ENCODE measurements at places on chromosomes 7 and 10. TPM values are rescaled to one million over a fixed set of nuclear protein-coding genes. Genes with fewer than 3 reads are reported as not detected.

SFRP4 gene
- 151 TPM for total RNA-seq

CALML3 gene
- total RNA-seq, result not detected

TRPV5 gene
- total RNA-seq, result not detected

FEZF1 gene
- total RNA-seq, result not detected

IL15RA gene
- total RNA-seq, result 1.2 TPM

ZNF518A gene
- total RNA-seq, result 15.6 TPM

CLRN3 gene
- total RNA-seq, result not detected

AMPH gene
- 4.4 TPM for total RNA-seq

SAMD9L gene
- total RNA-seq, result 17.7 TPM

GRID1 gene
- not detected for total RNA-seq

DNA sequence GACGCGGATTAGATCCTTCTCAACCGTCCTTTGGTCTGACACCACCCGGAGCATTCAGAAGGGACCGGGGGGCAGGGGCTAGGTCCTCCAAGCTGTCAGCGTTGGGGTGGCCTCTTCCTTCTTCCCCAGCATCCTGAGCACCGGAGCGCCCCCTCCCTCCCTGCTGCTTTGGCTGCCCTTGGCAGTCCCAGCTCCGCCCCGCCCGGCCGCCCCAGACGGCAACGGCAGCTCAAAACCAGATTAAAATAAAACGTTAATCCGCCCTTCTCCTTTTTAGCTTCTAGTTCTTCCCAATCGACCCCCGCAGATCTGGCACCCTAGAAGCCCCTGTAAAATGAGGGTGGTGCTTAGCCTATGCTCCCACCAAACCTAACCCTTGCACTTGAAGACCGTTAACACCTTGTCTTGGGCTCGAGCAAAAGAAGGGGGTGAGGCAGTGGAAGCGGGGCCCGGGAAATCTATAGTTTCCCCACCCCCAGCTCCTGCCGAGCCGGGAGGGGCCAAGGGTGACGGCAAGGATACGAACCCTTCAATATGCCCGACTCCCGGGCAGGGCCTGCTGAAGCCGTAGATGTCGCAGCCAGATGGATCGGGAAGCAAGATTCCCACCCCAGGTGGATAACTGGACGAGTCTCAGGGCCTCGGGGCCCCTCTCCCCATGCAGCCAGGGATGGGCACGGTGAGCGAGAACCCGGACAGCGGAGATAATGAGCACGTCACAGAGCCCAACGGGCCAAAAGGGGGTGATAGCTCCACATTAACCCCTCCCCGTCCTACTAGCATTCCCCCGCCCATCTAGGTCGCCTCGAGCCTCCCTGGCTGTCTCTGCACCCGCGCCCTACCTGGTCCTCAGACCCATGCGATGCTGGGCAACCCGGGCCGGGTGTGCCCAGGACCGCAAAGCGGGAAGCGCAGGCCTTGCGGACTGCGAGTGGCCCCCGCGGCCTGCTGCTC, 169.7 kb downstream of the NRF1 start:
- no peaks in the 10 kb centered on the region for H3K36me3 ChIP-seq
- H3K27ac ChIP-seq, result no peak overlapping the region
- H3K27me3 ChIP-seq, result peaks cover 92% of the 10 kb centered on the region
- no peak overlapping the region for H3K4me3 ChIP-seq
- peak; percentile 90 for DNase-seq
- no peaks in the 10 kb centered on the region for H3K4me1 ChIP-seq

GRCh38 chr7:22419488-22419887, 62.5 kb upstream of the RAPGEF5 start:
- no peaks in the 10 kb centered on the region for H3K27me3 ChIP-seq
- no peaks in the 10 kb centered on the region for H3K4me1 ChIP-seq
- no peak overlapping the region for H3K27ac ChIP-seq
- no peak for DNase-seq
- H3K36me3 ChIP-seq, result peaks cover 9% of the 10 kb centered on the region

- no peaks in the 10 kb centered on the region for H3K4me1 ChIP-seq
- no peak overlapping the region for H3K4me3 ChIP-seq
- no peak overlapping the region for H3K27ac ChIP-seq
- no peaks in the 10 kb centered on the region for H3K27me3 ChIP-seq
- no peak for DNase-seq
- H3K36me3 ChIP-seq, result peaks cover 10% of the 10 kb centered on the region
These were observed 15.1 kb downstream of the NUDT1 start for GRCh38 chr7:2257046-2257551.

GRCh38 chr10:49050366-49050765, 65.0 kb downstream of the VSTM4 start:
- no peak overlapping the region for H3K4me3 ChIP-seq
- DNase-seq, result peak; percentile 80
- H3K4me1 ChIP-seq, result peaks cover 5% of the 10 kb centered on the region
- H3K27ac ChIP-seq, result no peak overlapping the region
- H3K27me3 ChIP-seq, result no peaks in the 10 kb centered on the region

DNA sequence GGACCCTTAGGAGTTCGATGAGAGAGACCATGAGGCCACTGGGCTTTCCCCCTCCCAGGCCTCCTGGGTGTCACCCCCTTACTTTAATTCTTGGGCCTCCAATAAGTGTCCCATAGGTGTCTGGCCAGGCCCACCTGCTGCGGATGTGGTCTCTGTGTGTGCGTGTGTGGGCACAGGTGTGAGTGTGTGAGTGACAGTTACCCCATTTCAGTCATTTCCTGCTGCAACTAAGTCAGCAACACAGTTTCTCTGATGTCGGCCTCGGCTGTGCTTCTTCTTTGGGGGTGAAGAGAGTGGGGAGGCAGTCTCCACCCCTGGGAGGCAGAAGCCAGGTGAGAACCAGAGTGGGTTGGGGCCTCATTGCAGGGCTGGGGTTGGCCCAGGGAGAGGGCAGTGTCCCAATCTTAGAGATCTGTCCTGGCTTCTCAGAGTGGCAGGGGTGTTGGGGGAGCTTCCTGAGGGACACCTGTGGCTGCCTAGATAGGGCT, 1.5 kb downstream of the PVRIG start:
- H3K36me3 ChIP-seq, result no peaks in the 10 kb centered on the region
- no peak for DNase-seq
- no peaks in the 10 kb centered on the region for H3K4me1 ChIP-seq
- no peak overlapping the region for H3K27ac ChIP-seq
- H3K4me3 ChIP-seq, result no peak overlapping the region

DNA sequence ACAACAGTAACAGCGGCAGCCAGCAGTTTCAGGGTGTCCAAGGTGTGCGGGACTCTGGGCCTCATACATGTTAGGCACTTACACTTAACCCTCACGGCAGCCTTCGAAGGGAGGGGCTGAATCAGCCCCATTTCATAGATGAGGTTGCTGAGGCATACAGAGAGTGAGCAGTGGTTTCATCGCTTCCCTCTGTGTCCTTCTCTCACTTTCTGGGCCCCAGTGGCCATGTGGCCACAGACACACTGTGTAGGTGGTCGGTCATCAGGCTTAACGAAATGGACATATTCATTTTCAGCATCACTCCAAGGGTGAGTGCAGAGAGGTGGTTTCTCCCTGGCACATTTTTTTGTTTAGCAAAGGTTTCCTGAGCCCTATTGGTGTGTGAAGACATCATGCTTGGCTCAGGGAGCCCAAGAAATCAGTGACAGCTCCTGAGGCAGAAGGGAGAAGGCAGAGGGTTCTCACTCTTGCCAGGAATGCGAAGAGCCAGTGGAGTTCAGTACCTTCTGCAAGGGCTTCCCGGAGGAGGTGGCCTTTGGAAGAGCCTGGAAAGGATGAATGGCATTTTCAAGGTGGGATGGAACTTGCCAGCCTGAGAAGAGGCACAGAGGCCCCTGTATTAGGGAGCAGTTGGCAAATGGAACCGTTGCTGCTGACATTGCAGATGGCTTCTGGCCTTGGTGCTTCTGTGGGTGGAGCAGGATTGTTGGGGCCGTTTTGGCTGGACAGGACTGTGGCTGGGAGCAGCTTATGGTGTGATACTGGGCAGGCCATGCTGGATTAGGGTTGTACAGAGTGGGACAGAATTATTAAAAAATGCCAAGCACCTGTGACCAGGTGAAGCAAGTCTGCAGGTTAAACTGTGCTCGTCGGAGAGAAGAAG, 61.7 kb upstream of the PPIF start:
- H3K27me3 ChIP-seq, result no peaks in the 10 kb centered on the region
- H3K36me3 ChIP-seq, result peaks cover 82% of the 10 kb centered on the region
- H3K4me1 ChIP-seq, result peaks cover 23% of the 10 kb centered on the region
- H3K27ac ChIP-seq, result peak overlapping the region; percentile 84

DNA sequence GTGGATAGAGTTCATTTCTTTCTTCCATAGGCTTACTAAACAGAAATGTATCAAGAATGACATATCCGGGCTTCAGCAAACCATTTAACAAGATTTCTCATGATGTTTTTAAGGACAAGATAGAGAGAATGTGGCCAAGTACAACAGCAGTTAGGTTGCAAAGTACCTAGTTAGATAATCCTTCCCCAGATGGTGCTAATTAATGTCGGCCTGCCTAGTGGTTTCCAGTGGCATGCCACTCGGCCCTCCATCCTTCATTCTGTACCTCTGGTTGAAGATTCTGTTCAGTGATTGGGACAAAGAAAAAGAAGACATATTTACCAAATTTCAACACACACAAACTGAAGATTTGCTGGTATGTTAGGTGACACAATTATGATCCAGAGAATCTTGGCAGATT, 212.1 kb downstream of the MACC1 start:
- no peak for DNase-seq
- H3K4me1 ChIP-seq, result no peaks in the 10 kb centered on the region
- H3K4me3 ChIP-seq, result no peak overlapping the region
- no peaks in the 10 kb centered on the region for H3K36me3 ChIP-seq
- no peaks in the 10 kb centered on the region for H3K27me3 ChIP-seq
- no peak overlapping the region for H3K27ac ChIP-seq

- DNase-seq, result no peak
- H3K27ac ChIP-seq, result no peak overlapping the region
- H3K27me3 ChIP-seq, result peaks cover 7% of the 10 kb centered on the region
- no peaks in the 10 kb centered on the region for H3K36me3 ChIP-seq
These were observed 53.2 kb downstream of the WDFY4 start for GRCh38 chr10:48737886-48738285.

- H3K36me3 ChIP-seq, result no peaks in the 10 kb centered on the region
- H3K27me3 ChIP-seq, result no peaks in the 10 kb centered on the region
- H3K4me3 ChIP-seq, result no peak overlapping the region
- no peak for DNase-seq
These were observed 31.1 kb upstream of the MSMB start for GRCh38 chr10:46077141-46077554.

DNA sequence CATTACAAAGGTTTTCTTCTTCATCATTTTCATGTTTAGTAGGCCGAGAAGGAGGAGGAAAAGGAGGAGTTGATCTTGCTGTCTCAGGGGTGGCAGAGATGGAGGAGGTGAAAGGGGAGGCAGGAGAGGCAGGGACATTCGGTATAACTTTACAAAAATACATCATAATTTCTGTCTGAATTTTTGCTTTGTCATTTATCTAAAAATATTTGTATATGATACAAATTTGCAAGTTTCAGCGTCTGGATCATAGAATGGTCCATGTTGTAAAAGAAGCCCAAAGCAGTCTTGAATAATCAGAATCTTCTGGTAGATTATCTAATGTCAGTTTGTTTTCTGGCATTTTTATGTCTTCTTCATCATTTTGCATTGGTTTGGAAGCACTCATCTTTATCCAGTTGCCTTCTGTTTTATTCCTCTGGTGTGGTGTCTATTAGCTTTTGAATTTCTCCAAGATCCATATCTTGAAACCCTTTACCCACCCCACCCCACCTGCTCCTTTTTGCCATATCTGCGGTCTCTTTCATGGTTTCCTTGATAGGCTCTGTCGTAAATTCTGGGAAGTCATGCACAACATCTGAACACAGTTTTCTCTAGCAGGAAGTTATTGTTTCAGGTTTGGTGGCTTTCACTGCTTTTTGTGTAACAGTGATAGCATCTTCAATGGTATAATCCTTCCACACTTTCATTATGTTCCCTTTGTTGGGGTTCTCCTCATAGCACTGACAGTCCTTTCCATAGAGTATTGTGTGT, 95.0 kb downstream of the ST7 start:
- H3K4me3 ChIP-seq, result no peak overlapping the region
- H3K4me1 ChIP-seq, result peaks cover 7% of the 10 kb centered on the region
- H3K27ac ChIP-seq, result no peak overlapping the region
- no peak for DNase-seq
- H3K27me3 ChIP-seq, result no peaks in the 10 kb centered on the region

- H3K4me1 ChIP-seq, result peaks cover 17% of the 10 kb centered on the region
- DNase-seq, result peak; percentile 99
- no peaks in the 10 kb centered on the region for H3K27me3 ChIP-seq
- H3K4me3 ChIP-seq, result peak overlapping the region; percentile 97
These were observed 356 bp upstream of the NDUFB2 start for GRCh38 chr7:140696024-140696679.

- no peaks in the 10 kb centered on the region for H3K4me1 ChIP-seq
- no peak overlapping the region for H3K27ac ChIP-seq
- no peak overlapping the region for H3K4me3 ChIP-seq
- DNase-seq, result no peak
These were observed 24.7 kb downstream of the IL2RA start for GRCh38 chr10:6037422-6037821.

- H3K27ac ChIP-seq, result no peak overlapping the region
- no peaks in the 10 kb centered on the region for H3K4me1 ChIP-seq
- no peak for DNase-seq
- H3K27me3 ChIP-seq, result peaks cover 13% of the 10 kb centered on the region
These were observed 237.2 kb downstream of the TCF7L2 start for GRCh38 chr10:113187063-113187777.

- H3K36me3 ChIP-seq, result peaks cover 31% of the 10 kb centered on the region
- H3K4me3 ChIP-seq, result peak overlapping the region; percentile 89
- H3K4me1 ChIP-seq, result peaks cover 17% of the 10 kb centered on the region
- peak; percentile 94 for DNase-seq
These were observed 529 bp downstream of the HPS1 start for GRCh38 chr10:98446151-98446660.

GRCh38 chr7:42046483-42046882, 190.5 kb downstream of the GLI3 start:
- no peaks in the 10 kb centered on the region for H3K27me3 ChIP-seq
- H3K36me3 ChIP-seq, result peaks cover 8% of the 10 kb centered on the region
- no peaks in the 10 kb centered on the region for H3K4me1 ChIP-seq
- H3K4me3 ChIP-seq, result no peak overlapping the region

- no peak overlapping the region for H3K4me3 ChIP-seq
- peak; percentile 69 for DNase-seq
- no peaks in the 10 kb centered on the region for H3K36me3 ChIP-seq
These were observed 151.2 kb upstream of the TNRC18 start for GRCh38 chr7:5574770-5575269.

DNA sequence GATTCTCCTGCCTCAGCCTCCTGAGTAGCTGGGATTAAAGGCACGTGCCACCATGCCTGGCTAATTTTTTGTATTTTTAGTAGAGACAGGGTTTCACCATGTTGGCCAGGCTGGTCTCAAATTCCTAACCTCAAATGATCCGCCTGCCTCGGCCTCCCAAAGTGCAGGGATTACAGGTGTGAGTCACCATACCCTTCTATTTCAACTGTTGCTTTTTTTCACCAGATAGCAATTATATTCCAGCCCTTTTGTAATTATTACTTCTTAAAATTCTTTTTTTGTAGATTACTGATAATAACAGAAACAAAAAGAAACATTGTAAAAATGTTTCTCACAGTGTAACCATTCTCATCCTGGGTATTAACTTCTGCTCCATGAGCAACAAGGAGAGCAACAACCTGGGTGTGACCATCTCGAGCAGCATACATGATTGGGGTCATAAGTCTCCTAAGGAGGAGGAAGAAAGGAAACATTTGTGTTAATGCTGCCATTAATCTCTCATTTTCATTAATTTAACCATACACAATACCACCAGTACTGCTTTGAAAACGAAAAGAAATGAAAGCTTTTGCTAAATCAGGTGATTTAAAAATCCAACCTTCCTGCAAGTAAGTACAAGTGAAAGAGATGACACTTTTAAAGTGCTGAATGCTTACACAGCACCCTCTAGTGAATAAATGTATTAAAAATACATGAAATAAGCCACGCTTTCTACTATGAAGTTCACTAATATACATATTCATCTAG, 41.8 kb downstream of the ASZ1 start:
- no peak overlapping the region for H3K4me3 ChIP-seq
- no peak for DNase-seq
- no peaks in the 10 kb centered on the region for H3K36me3 ChIP-seq
- H3K27ac ChIP-seq, result no peak overlapping the region
- no peaks in the 10 kb centered on the region for H3K4me1 ChIP-seq
